Left hindlimb (tissue), 1 donor: ENCODE measurements at places on chromosomes 1 and 21.

DNA sequence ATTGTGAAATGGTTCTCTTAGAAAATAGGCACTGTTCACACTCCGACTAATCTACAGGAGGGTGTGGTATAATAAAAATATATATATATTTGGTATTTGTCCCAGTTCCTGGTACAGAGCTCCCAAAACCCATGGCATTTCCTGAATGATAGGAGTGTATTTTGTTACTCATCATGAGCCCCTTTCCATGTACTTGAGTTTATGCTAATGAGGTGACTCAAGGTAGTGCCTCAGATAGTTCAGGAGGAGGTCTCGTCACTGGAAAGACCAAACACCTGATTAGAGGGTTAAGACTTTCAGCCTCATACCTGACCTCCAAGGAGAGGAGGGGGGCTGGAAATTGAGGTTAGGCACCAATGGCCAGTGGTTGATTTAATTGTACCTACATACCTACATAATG, 57.9 kb downstream of the TTC3 start:
- DNase-seq, result no peak

DNA sequence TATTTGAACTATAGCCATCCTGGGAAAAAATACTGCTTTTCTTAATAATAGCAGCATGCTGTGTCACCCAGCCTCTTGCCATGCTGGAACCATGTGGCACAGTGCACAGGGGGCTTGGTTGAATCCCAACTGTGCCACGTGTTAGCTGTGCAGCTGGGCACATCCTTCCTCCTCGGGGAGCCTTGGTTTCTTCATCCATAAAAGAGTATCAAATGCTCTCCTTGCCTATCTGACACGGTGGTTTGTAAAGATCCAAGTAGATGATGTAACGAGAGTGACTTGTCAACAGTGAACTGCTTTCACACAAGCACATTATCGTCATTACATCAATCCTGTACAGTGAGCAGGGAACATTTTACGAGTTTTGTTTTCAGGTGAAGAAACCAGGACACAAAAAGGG, 24.4 kb downstream of the VASH2 start:
- DNase-seq, result no peak

- peak; percentile 64 for DNase-seq
Observed at GRCh38 chr1:24735509-24736375, 9.5 kb upstream of the CLIC4 start.

DNA sequence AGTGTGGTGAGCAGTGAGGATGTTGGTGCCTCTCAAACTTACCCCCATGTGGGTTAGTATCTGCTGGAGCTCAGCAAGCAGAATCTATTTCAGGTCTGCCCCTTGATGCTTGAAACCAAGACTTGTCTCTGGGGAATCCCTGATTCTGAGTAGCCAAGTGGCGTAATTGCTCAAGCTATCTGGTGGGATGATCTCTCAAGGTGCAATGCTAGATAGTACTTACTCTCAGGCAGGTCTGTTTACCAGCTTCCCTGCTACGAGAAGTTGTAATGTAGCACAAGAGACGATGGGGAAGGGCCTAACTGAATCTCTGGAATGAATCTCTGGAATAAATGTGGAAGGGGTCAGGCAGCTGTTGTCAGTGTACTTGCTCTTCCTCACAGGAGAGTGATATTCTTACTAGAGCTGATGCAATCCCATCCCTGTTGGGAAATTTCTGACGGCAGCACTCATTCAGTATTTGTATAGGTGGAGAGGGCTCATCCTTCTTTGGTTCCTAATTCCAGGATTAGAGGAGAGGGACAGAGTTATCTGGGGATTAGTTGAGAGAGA, 65.4 kb downstream of the MACF1 start:
- DNase-seq, result no peak

- DNase-seq, result no peak
Observed at GRCh38 chr1:58883037-58883887, 99.4 kb upstream of the JUN start.

GRCh38 chr1:98920441-98921110, 84.1 kb downstream of the PLPPR5 start:
- DNase-seq, result no peak

DNA sequence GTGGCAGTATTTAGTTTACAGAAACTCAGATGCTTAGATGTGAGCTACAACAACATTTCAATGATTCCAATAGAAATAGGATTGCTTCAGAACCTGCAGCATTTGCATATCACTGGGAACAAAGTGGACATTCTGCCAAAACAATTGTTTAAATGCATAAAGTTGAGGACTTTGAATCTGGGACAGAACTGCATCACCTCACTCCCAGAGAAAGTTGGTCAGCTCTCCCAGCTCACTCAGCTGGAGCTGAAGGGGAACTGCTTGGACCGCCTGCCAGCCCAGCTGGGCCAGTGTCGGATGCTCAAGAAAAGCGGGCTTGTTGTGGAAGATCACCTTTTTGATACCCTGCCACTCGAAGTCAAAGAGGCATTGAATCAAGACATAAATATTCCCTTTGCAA, 59.7 kb upstream of the ZNF326 start:
- DNase-seq, result no peak

- DNase-seq, result no peak
Observed at GRCh38 chr1:107877092-107877491, 87.9 kb downstream of the VAV3 start.

GRCh38 chr1:221419513-221420095, 322.3 kb downstream of the DUSP10 start:
- no peak for DNase-seq

DNA sequence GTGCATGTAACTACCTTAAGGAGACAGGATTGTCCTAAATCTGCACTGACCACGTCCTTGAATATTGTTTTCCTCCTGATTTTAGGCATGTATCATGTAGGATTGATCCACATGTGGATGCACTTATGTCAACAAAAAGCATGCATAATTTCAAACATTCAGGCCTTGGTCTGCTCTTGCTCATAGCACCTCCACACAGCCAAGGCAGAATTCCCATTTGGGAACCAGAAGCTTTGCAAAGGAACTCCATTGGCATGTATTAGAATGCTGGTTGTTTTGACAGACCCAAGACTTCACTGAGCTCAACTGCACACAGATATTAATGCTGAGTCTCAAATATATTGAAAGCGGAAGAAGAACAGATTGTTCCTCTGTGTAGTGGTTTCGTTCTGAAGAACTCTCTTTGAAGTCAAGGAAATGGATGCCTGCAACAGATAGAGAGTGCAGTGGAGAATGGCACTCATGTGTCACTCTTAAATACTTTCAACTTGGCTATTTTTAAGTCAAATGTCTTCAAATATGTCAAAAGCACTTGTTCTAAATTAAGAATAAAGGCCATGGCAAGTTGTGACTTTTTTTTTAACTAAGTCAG, 387.6 kb downstream of the LTN1 start:
- no peak for DNase-seq

GRCh38 chr1:164693564-164694359, 134.8 kb downstream of the PBX1 start:
- no peak for DNase-seq

GRCh38 chr1:53590531-53591515, 131.6 kb downstream of the DMRTB1 start:
- peak; percentile 61 for DNase-seq
